ENCODE measurements at places on chromosomes 4 and X.

GRCh38 chrX:74980802-74981201 is 55.5 kb upstream of the NEXMIF start:
- no peak for DNase-seq

DNA sequence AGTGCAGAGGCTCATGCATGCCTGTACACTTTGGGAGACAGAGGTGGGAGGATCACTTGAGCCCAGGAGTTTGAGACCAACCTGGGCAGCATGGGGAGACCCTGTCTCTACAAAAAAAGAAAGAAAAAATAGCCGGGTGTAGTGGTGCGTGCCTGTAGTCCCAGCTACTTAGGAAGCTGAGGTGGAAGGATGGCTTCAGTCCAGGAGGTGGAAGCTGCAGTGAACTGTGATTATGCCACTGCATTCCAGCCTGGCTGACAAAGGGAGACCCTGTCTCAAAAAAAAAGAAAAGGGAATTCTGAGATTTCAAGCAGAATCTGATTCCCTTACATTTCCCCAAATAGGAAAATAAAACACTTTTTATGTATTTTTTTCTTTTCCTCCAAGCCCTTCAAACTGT is 83.5 kb downstream of the SYNPO2 start:
- no peak for DNase-seq

DNA sequence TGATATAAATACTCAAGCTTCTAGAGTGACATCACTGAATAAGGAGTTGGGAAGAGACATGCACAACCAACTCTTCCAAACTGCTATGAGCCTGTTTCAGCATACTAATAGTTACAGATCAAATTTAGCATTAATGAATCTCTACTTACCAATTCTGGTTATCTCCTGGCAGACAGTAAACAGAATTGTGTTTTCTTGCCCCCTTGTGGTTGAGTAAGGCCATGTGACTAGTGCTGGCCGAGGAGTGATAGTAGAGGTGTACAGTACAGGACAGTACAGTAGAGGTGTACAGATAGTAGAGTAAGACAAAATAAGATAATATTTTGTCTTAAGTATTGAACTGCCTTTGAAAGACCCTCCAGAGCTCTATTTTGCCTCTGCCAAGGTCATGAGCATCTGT is 681.4 kb downstream of the GABRG1 start:
- peak; percentile 12 for DNase-seq

GRCh38 chr4:26356081-26356501 is 35.3 kb downstream of the RBPJ start:
- no peak for DNase-seq

GRCh38 chr4:8356856-8357255 is 83.7 kb downstream of the ACOX3 start:
- no peak for DNase-seq

DNA sequence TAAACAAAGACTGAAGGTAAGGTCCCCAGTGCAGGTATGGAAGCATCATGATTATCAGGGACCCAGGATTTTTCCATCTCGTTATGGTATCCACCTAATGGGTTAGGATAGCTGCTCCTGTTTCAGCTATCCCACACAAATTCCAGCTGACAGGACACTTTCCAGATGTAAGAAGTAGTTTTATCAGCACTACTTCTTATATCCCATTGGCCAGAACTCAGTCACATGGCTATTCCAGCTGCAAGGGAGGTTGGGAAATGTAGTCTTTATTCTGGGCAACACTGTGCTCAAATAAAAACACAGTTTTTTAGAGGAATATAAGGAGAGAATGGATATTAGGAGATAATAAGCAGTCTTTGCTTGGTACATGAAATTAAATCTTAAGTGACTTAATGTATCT is 96.7 kb downstream of the SRPX start:
- DNase-seq, result no peak

DNA sequence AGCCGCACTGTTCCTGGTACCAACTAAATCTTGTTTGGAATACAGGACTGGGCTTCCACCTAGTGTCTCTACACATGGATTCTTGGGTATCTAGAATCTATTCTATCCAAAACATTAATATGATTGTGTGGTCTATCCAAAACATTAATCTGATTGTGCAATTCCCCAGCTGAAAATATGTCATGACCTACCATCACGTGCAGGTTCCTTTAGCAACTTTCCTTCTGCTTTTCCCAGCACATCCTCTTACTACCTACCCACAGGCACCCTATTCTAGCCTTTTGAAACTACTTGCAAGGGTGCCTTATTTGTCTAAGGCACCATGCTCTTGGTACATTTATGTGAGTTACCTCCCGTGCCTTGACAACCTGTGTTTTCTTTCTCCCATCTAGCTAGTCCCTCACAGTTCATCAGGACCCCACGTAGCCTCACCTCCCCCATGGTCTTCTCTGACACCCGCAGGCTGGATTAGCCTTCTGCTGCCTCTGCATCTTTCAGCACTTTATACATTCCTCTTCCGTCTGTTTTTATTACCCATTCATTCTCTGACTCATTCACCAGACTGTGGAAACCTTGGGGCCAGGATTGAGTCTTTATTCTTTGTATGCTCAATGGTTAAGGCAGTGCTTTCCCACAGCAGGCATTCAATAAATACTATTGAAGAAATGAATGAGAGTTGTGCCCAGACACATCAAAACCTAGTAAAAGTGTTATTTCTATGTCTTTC is 88.8 kb upstream of the FAM9B start:
- no peak for DNase-seq

DNA sequence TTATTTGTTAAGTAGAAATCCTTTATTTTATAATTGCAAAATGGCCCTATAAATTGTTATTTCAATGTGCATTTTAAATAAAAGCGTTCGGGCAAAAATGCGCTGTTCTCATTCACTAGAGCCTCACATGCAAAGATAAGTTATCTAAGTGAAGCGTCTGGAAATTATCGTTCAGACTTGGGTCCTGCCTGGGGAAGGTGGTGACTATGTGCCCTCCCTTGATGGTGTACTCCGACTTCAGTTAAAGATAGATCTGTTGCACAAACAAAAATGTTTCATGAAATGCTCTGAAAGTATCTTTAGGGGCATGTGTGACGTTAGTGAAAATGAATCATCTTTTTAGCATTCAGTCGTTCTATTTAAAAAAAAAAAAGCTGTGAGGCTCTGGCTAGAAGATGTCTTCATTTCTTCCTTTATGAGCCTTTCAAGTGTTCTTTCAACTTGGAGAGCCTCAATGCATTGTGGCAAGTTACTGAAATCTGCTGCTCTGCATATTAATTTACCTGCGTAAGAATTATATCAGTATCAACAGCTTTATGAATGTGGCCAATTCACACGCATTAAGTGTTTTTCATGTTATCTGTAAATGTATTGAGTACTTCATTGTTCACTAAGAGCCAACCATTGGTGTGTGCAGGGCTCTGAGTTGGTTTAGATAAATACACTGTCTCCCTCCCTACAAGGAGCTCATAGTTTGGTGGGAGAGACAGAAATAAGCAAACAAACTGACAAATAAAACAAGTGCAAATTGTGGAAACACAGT is 83.0 kb downstream of the AFF1 start:
- no peak for DNase-seq

DNA sequence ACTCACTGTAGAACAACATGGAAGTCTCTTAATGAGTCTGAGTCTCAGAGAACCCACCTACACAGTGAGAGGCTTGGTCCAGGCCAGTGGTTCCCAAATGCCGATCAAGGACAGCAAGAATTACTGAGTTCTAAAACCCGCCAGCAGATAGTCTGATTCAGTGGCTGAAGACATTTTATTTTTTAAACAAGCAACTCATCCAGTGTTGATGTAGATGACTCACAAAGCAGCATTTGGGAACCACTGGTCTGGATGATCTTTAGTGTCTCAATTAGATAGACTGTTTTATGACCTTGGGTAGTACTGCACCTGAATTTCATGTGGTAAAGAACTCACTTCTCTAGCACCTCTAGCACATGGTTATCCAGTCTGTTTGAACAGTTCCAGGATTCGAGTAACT is 193.6 kb downstream of the FBXW7 start:
- DNase-seq, result no peak

GRCh38 chrX:72102760-72103159 is 29.0 kb downstream of the RTL5 start:
- DNase-seq, result no peak

GRCh38 chrX:82335772-82336171 is 1133.9 kb downstream of the SH3BGRL start:
- no peak for DNase-seq

DNA sequence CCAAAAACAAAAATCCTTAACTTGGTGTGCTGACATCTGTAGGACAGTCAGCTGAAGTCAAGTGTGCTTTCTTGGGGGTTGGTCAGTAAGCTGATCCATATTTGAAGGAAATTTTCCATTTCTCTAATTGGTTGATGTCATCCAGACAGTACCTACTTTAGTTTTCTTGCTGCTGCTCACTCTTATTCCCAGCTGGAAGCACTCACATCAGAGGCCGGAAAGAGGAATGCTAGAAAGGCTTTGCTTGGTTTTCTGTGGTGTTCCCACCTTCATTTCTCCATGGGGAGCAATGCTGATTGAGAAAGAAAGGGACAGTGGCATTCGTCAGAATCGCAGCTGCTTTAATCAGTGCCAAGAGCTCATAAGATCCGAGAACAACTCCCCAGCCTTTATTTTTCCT is 227.0 kb downstream of the C4orf33 start:
- no peak for DNase-seq

DNA sequence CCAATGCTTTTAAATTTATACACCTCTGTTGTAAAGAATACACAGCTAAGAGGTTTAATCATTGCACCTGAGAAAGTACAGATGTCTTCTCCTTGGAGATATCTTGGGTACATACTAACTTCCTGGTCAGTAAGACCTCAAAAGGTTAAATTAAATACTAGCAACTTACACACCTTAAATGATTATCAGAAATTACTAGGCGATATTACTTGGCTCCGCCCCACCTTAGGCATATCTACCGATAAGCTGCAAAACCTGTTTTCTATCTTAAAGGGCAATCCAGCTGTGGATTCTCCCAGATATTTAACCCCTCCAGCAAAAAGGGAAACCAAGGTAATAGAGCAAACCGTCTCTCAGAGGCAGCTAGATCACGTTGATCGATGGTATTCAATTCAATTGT is 819.4 kb downstream of the FAM133A start:
- no peak for DNase-seq

DNA sequence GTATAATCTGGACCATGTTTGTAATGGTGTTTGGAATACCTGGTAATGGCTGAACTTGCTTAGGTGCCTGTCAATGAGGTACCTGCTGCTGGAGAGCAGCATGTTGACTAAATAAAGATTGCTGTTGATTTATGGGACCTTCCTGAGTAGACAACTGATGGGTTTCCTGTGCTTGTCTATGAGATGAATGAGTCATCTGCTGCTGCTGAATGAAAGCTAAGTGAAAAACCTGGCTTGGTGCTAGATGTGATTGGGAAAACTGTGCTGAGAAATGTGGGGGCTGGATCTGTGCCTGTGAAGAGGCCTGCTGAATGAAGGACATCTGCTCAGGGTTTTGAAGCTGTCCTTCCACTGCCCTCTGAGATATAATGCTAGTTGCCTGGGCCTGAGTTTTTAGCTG is 69.6 kb downstream of the WNK3 start:
- no peak for DNase-seq

DNA sequence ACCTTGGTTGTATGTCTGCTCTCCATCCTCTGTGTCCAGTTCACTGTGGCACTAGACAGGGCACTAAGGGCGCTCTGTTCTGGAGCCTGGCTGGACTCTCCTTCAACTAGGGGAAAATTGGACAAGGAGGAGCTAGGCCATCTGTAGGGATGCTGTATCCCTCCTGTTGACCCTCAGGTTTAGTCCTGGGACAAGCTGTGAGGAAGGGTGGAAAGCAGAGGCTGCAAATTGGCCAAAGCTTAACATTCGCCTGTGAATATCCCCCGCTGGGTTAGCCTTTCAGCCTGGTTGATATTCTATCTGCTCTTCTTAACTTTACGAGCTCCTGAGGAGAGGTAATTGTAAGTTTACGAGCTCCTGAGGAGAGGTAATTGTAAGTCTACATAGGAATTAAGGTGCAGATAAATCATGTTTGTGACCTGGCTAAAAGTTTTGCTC is 64.4 kb upstream of the ENPEP start:
- no peak for DNase-seq

DNA sequence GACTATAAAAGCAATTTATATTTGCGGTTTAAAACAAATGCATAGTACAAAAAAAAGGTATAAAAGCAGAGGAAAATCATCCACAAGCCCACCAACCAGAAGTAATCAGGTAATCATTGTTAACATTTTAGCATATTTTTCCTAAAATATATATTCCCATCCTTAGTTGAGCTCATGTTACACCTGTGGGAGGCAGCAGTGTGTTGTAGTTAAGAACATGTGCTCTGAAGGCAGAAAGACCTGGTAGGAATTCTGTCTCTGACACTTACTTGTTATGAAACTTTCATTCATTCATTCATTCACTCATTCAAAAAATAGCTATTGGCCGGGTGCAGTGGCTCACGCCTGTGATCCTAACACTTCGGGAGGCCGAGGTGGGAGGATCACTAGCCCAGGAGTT is 15.4 kb upstream of the CDKL5 start:
- peak; percentile 63 for DNase-seq

DNA sequence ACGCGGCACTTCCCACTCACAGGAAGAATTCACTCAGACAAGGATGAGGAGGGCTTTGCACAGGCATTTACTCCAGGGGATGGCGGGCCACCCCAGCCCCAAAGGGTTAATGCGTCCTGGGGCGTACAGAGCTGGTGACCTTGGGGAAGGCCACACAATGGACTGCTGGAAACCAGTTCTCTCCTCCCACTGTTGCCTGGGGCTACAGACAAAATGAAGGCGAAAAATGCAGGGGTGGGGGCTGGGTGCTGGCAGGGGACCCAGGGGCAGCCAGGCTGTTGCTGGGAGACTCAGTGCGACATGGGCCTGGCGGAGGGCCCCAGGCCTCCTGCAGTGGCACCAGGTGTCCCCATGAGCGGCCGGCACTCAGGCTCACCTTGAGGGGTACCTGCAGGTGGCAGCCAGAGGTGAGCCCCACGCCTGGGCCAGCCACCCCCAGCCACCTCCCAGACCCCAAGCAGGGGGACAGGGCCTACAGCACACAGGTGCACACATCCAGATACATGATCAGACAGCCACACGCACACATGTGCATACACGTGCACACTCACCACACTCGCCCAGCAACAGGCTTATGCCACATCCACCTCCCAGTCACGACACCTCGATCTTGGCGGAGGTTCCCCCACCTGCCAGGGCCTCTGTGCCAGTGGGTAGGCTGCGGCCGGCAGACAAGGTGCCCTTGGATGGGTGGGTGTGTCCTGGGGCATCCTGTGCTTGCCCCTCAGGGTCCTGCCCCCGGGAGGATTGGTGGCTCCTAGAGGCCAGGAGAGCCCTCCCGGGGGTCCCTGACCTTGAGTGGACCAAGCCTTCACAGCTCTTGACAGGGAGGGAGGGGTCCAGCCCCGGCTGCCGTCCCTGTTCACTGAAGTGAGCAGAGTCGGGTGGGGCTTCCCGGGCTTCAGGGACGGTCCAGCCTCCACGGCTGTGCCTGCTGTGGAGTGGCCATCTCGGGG is 13.1 kb downstream of the NAT8L start:
- DNase-seq, result no peak

Measured in NCI-H526 (cell line).